AG09309 (cell line): ENCODE measurements at places on chromosomes 6 and 20.

DNA sequence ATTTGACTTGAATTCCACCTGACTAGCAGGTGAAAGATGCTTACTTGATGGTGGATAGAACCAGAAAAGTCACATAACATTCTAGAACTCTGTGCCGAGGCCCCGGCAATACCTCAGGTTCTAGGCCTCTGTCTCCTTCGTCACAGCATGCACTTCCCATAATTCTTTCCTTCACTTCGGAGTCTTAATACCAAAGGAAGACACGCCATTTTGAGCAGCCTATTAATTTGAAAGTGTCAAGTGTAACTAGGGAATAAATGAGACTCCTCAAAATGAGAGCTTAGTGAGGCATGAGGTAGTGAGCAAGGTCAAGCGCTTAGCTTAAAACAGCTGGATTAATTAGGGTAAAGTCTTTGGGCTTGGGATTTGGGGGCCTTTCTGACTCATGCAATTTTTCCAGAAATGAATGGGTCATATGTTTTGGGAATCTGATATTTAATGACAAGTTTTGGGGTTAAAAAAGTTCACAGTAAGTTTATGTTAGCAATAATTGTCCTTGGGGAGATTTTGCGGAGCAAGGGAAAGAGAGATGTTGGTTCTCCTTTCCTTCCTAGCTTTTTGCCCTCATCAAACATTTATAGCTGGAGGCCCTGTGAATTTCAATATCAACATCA lies 29.1 kb upstream of the SGK1 start:
- DNase-seq = no peak

GRCh38 chr20:47269309-47270165 lies 87.0 kb downstream of the ZMYND8 start:
- DNase-seq = no peak

DNA sequence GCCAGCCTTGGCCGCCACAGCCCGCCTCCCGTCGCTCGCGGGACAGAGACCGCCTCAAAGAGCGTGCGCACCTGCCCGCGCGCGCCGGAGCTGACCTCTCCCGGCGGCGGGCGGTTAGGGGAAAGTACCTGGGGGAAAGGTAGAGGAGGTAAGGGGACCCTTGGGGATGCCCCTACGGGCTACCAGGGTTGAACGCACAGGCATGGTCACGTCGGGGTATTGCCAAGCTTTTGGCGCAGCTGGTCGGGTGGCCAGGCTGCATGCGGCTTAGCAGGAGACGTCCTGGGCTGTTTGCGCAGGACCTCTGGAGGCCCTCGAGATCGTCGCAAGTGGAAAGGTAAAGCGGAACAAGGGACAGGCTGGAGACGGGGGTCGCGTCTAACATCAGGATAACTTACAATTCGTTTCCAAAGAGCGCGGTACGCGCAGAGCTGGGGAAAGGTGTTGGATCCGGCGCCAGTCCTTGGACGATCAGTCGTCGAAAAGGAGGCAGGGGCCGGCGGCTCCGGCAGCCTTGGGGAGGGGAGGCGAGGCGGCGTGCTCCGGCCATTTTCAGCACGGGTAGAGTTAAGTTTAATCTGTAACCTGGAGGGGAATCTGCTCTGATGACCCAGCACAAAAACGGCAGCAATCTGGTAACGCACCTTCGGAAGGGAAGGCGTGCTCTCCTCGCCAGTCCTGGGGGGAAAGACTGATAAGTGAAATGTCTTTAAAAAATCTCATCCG lies 9.0 kb downstream of the GNAS-AS1 start:
- no peak for DNase-seq

- DNase-seq = no peak
Measured at GRCh38 chr6:170297576-170298330, 6.9 kb upstream of the DLL1 start.

GRCh38 chr6:87393026-87393622 lies 14.6 kb upstream of the CFAP206 start:
- peak; percentile 20 for DNase-seq

- DNase-seq = no peak
Measured at GRCh38 chr6:146915671-146916127, 288.5 kb upstream of the STXBP5 start.

- no peak for DNase-seq
Measured at GRCh38 chr20:5548902-5549599, 201.2 kb upstream of the SHLD1 start.

DNA sequence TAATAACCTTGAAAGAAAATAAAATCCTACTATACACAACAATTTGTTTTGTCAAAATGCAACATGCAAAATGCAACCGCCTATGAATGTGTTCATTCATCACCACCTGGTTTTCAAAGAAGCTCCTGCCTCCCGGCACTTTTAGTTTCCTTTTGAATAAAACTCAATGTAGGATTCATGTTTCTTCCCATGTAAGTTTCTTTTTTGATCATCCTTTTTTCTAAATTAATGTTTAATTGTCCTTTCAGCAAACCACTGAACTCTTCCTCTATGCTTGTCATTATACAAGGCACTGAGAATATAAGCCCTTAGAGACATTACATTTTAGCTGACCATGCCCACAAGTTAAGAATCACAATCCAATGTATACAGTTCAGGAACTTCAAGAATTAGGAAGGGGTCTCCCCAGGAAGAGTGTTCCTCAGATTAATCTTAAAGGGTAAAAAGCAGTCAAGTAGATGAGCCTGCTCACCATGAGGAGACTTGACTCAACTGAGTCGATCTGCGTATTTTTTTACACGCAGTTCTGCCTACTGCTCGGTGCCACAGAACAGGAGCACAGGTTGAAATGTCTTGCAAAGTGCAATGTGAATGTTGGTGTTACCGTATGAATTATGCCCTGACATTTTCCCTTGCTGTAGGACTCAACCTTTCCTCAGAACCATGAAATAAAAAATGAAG lies 7.2 kb upstream of the THEMIS start:
- no peak for DNase-seq

GRCh38 chr6:100440935-100441334 lies 23.8 kb downstream of the SIM1 start:
- DNase-seq = no peak

DNA sequence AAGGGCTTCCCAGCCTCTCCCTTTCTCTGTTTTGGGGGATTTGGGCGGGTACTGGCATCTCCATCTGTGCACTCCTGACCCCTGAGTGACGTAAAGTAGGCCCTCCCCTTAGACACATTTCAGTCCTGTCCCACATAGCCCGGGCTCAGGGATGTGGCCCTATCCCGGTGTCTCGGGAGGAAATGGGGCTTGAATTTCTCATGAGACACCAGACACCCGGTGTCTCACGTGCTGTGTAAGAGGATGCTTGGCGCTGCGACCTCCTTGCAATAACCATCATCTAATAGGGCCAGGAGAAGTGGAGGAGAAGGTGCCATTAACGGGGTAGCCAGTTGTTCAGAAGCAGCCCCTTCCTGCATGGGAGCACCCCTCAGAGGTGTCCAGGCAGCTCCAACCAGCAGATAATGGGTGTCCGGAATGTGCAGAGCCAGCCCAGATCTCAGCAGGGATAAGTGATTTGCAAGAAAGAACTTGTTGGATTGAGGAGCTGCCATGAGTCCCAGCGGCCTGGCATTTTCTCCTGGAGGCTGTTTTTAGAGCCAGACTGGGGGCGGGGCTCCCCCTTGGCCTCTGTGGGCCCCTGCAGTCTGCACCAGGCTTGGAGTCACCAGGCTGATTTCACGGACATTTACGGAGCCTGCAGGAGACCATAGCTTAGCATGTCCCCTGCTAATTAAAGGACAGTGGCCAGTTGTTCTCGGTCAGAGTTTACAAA lies 372.0 kb downstream of the PREX1 start:
- DNase-seq = no peak

GRCh38 chr6:98977671-98978292 lies 30.0 kb upstream of the FBXL4 start:
- no peak for DNase-seq

DNA sequence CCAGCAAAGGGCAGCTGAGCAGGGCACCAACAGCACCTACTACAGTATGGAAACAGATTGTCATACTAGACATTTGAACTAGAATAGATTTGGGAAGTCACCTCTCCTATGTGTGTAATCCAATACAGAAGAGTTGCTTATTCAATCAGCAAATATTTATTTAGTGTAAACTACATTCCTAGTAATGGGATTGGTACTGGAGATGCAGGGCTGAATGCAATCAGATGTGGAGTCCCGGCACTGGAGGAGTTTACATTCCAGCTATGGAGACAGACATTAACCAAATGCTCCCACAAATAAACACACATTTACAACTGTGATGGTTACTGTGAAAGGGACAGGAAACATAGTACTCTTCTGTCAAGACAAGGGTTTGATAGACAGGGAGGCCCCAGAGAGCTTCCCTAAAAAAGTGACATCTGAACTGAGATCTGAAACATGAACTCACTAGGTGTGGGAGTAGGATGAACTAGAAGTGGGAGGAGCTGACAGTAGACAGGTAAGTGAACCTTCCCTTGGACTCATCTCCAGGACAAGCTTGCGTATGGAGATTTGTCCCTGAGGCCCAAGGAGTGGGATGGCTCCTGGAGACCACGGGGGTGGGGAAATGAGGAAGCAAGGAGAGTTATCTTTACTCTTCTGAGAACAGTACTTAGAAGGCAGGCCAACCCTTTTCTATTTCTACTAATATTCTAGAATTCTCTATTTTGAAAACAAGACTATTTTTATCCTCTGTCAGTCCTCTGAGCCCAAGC lies 420.5 kb downstream of the MAFB start:
- no peak for DNase-seq

DNA sequence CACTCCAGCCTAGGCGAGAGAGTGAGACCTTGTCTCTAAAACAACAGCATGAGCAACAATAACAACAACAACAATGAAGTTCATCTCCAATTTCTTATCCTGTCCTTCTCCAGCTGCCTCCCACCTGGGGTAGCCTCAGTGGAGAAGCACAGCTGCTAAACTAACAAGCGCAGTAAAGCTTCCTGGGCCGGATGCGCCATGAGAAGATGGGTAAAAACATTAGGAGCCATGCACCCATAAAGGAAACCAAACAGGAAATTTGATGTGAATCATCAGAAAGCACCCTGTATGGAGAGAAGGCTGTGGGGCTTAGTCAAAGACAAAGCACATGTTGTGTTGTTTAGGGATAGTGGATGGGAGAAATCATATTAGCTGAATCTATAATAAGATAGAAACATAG lies 61.1 kb upstream of the CCN6 start:
- DNase-seq = no peak

GRCh38 chr20:14913896-14914620 lies 576.6 kb upstream of the FLRT3 start:
- no peak for DNase-seq

- DNase-seq = no peak
Measured at GRCh38 chr6:37459981-37460800, 27.2 kb downstream of the CMTR1 start.

DNA sequence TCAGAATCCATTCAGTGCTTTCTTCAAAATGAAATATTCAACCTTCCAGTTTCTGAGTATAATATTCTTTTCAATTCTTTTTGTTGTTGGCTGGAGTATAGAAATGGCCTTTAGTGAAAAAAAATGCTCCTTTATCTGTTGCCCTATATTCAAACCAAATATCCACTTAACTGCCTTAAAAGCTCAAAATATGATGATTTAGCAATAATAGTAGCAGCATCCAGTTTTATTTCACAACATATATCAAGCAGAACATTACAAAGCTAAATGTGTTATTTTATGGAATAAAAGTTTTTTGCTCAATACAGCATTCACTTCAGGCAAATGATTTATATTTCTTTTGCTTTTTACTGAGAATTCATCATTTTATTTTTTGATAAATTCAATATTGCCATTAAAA lies 322.4 kb upstream of the EYS start:
- no peak for DNase-seq

GRCh38 chr6:82744286-82745015 lies 321.2 kb downstream of the UBE3D start:
- DNase-seq = no peak

GRCh38 chr20:4573564-4574355 lies 147.9 kb upstream of the PRND start:
- peak; percentile 89 for DNase-seq

- no peak for DNase-seq
Measured at GRCh38 chr20:50302341-50303057, 111.9 kb downstream of the CEBPB start.
